ENCODE measurements at places on chromosomes 13 and 19. TPM values are rescaled to one million over a fixed set of nuclear protein-coding genes. Genes with fewer than 3 reads are reported as not detected.

Gene DMAC2
- 62.0 TPM for total RNA-seq

Gene PGLYRP2
- not detected for total RNA-seq

- no peak overlapping the region for H3K4me3 ChIP-seq
- DNase-seq: peak; percentile 74
- H3K36me3 ChIP-seq: no peaks in the 10 kb centered on the region
- H3K27ac ChIP-seq: peak overlapping the region; percentile 92
- H3K4me1 ChIP-seq: peaks cover 60% of the 10 kb centered on the region
- no peaks in the 10 kb centered on the region for H3K27me3 ChIP-seq
These were observed 49.7 kb downstream of the COMP start for GRCh38 chr19:18741124-18742121.

DNA sequence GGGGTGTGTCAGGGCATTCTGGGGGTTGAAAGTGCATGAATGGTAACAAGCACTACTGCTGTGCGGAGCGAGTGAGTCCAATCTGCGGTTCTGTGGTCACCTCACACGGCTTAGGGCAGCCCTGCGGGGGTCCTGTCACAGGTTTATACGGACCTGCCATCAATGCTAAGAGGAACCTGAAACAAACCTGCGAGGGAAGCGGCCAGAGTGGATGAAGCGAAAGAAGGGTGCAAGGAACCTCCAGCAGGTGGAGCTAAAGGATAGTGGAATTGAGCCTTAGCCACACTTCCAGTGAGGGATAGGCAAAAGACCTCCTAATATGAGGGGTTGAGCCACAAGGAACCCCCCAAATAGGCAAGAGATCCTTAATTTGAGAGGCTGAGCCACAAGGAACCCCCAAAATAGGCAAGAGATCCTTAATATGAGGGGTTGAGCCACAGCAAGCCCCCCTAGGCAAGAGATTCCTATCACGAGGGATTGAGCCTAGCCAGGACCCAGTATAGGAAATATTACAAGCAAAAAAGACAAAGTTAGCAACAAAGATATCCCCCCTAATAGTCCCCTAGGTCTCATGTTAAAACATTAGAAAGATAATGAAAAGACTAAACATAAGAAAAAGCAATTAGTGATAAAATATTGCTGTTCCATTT is 6.3 kb upstream of the ZNF69 start:
- H3K27ac ChIP-seq: no peak overlapping the region
- no peak overlapping the region for H3K4me3 ChIP-seq
- no peaks in the 10 kb centered on the region for H3K27me3 ChIP-seq
- H3K4me1 ChIP-seq: no peaks in the 10 kb centered on the region
- H3K36me3 ChIP-seq: no peaks in the 10 kb centered on the region
- DNase-seq: peak; percentile 84

DNA sequence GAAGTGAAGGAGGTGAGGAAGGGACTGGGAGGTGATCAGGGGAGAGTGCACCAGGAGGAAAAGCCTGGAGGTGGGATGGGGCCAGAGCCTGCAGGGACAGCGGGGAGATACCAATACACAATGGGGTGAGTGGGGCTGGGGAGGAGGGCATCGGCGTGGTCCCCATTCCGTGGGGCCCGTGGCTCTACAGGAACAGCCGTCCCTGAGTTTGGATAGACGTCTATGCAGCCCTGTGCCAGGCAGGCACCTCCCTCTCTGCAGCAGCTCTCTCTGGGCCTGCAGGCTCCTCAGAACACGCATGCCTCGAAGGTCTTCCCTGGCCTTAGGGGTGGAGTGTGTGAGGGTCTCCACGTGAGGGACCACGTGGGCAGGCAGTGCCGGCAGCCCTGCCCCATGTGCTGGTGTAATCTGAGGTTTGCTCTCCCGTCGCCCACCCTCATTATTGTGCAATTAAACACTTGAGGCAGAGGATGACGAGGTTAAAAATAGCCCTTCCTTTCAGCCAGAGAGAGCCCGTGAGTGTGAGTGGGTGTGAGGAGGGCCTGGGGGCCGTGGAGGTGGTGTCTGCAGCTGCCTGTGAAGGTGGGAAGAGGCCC is 16.5 kb downstream of the C2CD4C start:
- DNase-seq: no peak
- H3K27me3 ChIP-seq: no peaks in the 10 kb centered on the region
- no peak overlapping the region for H3K4me3 ChIP-seq

DNA sequence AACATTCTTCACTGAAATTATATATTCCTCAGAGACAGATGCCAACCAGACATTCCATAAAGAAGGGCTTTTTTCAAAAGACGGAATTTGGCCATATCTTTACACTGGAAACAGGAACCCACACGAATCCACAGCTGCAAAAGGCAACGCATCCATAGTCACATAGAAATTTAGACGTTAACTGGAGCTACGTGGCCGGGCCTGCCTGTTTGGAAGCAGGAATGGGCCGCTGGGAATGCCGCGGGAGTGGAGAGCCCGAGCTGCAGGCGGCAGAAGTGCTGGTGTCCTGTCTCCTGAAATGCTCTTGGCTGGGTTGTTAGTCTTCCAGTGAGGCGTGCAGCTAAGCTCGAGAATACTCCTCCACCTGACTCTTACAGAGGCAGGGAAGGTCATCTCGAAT is 122.2 kb downstream of the KL start:
- no peaks in the 10 kb centered on the region for H3K4me1 ChIP-seq
- no peak overlapping the region for H3K4me3 ChIP-seq
- DNase-seq: no peak
- H3K27ac ChIP-seq: no peak overlapping the region
- no peaks in the 10 kb centered on the region for H3K27me3 ChIP-seq

- DNase-seq: no peak
- no peaks in the 10 kb centered on the region for H3K36me3 ChIP-seq
- no peak overlapping the region for H3K4me3 ChIP-seq
- no peaks in the 10 kb centered on the region for H3K4me1 ChIP-seq
- H3K27me3 ChIP-seq: no peaks in the 10 kb centered on the region
- H3K27ac ChIP-seq: no peak overlapping the region
These were observed 66.8 kb downstream of the CDK8 start for GRCh38 chr13:26320766-26321165.

DNA sequence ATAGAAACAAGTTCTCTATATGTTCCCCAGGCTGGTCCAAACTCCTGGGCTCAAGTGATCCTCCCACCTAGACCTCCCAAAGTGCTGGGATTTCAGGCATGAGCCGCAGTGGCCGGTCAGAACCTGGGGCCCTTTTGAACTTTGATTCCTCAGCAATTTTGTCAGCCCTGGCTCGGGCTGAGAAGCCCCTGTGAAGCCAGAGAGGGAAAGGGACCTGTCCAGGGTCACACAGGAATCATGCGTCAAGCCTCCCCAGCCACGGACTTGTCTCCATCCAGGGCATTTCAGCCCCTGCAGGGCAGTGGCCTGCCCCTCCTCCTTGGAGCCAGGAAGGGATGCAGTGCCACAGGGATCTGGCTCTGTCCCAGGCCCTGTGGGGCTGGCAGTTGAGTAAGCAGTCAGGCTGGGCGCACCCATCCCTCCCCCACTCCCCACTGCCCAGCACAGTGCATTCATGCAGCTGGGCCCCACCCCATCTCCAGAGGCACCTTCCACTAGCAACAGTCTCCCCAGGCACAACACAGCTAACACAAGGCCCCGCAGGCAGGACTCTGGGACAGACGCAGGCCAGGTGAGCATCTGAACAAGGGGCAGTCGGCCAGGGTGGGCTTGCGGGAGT is at the start of gene CAPS:
CAPS (plus strand) TSS at position 516 of the 619 bp plus-strand sequence. CDS start 153 bp downstream, outside the sequence.
- no peak within 1 kb of the TSS for H3K4me3 ChIP-seq
- H3K27ac ChIP-seq: peak within 1 kb of the TSS; percentile 90
- no peaks in the 10 kb centered on the region for H3K27me3 ChIP-seq
- DNase-seq: no peak
- no peaks in the 10 kb centered on the region for H3K36me3 ChIP-seq

- no peaks in the 10 kb centered on the region for H3K36me3 ChIP-seq
- H3K27ac ChIP-seq: no peak overlapping the region
- H3K27me3 ChIP-seq: no peaks in the 10 kb centered on the region
- no peak overlapping the region for H3K4me3 ChIP-seq
These were observed 1206.1 kb downstream of the EFNB2 start for GRCh38 chr13:105329359-105329758.

DNA sequence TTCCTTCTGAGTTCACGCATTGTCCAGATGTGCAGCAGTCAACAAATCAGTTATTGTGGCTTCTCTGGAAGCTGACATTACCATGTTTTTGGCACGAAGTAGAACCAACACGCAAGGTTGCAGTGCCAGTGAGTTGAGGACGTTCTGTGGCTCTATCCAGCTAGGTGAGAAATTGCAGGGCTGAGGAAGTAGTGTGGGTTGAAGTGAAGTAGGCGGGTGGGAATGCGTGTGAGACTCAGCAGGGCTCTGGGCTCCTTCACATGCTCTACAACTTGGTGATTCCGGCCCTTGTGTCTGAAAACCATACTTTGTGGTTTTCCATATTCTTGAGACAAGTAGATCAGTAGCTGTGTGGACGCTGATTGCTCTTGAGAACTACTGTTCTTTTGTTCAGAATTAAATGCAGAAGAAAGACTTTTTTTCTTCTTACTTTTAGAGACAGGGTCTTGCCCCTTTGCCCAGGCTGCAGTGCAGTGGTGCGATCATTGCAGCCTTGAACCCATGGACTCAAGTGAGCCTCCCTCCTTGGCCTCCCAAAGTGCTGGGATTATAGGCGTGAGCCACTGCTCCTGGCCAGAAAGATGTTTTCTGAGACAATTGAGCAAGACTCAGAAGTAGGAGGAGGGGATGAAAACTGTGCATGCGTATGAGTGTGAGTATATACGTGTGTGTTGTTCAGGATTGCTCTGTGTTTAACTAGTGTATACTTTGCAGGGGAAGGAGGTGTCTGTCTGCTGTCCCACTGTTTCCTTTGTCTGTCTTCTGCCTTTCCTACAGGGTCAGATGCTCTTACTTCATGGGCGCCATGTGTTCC is 46.2 kb downstream of the GATAD2A start:
- no peak for DNase-seq
- peaks cover 18% of the 10 kb centered on the region for H3K4me1 ChIP-seq
- H3K4me3 ChIP-seq: no peak overlapping the region
- no peaks in the 10 kb centered on the region for H3K27me3 ChIP-seq
- H3K36me3 ChIP-seq: no peaks in the 10 kb centered on the region
- no peak overlapping the region for H3K27ac ChIP-seq

DNA sequence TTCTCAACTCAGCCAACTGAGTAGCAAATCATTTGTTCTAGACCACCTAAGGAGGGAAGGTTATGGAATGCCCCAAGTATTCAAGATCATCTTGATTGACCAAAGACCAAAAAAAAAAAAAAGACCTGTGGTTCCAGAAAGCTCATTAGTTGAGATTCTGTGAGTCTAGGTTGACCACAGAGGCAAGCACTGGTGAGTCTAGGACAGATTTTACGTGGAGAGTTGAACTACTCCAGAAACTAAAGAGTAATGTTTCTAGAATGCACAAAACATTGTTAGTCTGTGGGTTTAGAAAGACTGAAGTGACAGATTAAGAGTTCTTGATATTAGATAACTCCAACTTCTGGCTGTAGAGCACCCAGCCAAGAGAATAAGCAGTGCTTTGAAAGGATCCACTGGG is 4.0 kb upstream of the CYTH2 start:
- no peak overlapping the region for H3K4me3 ChIP-seq
- DNase-seq: no peak
- H3K4me1 ChIP-seq: peaks cover 7% of the 10 kb centered on the region
- no peak overlapping the region for H3K27ac ChIP-seq
- H3K27me3 ChIP-seq: no peaks in the 10 kb centered on the region
- no peaks in the 10 kb centered on the region for H3K36me3 ChIP-seq
